ENCODE measurements at places on chromosomes 11 and 22.
A peak's percentile ranks its signal among the peaks of the same experiment; 100 is the strongest.

GRCh38 chr11:77152846-77153245 lies 24.8 kb downstream of the MYO7A start:
- DNase-seq, result no peak

- no peak for DNase-seq
Observed at GRCh38 chr11:629237-629583, 2.2 kb upstream of the SCT start.

- no peak for DNase-seq
Observed at GRCh38 chr22:28938286-28938833, 55.0 kb downstream of the ZNRF3 start.

- DNase-seq, result peak; percentile 49
Observed at GRCh38 chr11:65911682-65912568, 6.9 kb downstream of the C11orf68 start.

- no peak for DNase-seq
Observed at GRCh38 chr11:33323421-33323820, 66.2 kb downstream of the HIPK3 start.

DNA sequence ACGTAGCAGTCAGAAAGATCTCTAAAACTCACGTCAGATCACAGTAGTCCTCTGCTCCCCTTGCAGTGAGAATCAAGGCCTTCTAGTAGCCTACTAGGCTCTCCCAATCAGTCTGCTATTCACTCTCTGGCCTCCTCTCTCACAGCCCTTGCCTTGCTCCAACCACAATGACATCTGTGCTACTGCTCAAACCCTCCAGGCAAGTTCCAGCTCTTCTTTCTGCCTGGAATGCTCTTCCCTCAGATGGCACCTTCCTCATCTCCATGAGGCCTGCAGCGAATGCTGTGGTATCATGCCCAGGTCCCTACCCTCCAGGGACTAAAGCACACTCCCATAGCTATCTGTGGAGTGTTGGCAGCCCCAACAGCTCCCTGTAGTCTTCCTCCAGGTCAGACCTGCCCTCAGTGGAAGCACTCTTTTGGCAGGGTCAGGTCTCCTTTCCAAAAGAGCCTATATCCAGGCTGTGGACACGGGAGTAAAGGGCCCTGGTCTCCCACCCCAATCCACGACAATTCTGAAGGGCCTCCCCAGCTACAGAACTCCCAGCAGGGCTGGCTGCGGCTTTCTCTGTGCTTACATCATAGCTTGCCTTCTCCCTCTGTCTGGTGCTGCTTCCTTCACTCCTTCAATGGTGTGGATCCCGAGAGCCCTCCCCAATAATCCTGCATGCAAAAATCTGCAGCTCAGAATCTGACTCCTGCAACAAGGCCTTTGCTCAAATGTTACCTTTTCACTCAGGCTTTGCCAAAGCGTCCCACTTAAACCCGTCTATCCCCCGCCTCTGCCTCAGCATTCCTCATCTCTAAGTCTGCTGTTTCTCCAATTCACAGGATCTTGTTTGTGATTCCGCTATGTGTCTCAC lies 8.9 kb downstream of the HIRA start:
- DNase-seq, result no peak

GRCh38 chr22:48088251-48088650 lies 1325.8 kb downstream of the TBC1D22A start:
- DNase-seq, result no peak

DNA sequence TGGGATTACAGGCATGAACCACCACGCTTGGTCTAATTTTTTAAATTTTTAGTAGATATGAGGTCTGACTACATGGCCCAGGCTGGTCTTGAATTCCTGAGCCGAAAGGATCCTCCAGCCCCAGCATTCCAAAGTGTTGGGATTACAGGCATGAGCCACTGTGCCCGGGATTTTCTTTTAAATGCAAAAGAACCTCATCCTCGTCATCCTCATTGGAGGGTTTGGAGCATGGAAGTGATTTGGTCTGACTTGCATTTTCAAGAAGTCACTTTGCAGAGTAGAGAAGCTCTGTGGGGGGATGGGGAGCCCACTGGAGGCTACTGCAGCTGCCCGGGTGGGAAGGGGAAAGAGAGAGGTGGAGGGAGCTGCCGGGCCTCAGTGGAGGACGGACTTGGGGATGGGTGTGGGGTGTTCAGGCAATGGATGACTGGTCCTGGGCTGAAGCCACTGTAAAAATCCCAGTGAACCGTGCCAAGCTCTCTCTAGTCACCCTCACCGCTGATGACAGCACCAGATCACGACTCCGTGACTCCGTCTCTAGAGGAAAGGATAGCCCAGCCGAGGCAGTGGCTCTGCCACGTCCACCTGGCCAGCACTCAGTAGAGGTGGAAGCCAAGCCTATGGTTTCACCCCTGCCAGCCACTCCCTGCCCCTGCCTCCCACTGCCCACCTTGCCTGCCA lies 32.8 kb upstream of the SLC22A12 start:
- DNase-seq, result no peak

- DNase-seq, result no peak
Observed at GRCh38 chr11:59766542-59767224, 11.5 kb downstream of the STX3 start.

- no peak for DNase-seq
Observed at GRCh38 chr11:126246636-126247035, 22.1 kb downstream of the SRPRA start.

DNA sequence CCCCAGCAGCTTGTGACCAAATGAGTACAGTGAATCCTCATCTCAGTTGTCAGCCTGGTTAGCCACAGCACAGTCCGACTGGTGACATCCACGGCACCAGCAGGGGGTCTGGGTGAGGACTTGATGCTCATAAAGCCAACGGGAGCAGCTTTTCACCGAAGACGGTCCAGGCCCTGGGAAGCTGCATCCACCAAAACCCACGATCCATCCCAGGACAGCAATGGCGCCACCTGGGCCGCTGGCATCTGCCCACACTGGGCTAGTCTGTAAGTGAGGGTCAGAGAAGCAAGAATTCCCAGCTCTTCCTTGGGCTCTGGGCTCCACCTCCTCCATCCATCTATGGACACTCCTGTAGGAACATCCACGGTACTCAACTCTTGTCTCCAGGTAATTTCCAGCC lies 25.1 kb upstream of the FXYD6 start:
- DNase-seq, result no peak

DNA sequence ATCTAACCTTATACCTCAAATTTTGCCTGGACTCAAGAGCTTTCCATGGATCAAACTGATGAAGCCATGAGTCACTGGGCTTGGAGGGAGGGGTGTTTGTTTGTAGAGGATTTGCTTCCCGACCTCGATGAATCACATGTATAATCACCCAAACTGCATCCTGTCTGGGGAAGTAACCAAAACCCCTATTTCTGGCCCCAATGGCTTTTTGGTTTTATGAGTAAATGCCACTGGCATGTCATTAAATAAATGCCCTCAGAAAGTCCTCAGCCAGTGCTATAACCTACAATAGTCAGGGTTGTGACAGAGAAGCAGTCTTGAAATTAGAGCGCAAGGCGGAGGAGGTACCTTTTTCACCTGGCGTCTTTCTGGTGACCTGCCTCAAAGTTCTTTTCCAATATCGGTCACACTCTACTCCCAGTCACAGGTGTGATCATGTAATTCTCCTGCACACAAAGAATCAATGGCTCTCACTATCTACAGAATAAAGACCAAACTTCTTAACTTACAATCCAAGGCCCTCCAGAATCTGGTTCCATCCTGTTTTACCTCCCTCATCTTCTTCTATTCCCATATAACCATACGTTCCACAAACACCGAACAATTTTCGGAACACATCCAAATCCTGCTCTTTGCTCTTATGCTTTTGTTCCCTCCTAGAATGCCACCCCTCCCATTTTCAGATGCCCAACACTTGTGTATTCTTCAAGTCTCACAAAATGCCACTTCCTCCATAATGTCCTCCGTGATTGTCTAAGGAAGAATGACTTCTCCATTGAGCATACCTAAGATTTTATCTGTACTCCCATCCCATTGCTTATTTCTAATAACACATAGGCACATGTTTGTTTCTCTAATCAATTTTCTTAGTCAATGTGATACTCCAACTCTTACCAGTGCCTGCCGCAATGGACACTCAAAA lies 81.3 kb upstream of the BLID start:
- DNase-seq, result no peak

DNA sequence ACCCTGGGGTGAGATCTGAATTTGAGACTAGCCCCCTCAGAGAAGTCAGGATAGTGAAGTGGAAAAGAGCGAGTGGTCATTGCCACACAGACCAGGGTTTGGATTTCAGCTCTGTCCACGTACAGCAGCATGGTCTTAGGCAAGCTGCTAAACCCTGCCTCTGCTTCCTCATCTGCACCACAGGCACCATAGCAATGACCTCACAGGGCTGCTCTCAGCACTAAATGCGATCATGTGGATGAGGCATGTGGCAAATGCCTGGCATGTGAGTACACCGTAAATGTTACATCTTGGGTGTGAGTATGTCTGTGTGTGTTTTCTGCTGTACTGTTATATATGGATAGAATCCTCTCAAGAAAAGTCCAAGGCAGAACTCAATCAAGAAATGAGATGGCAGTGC lies 15.8 kb downstream of the NAV2 start:
- no peak for DNase-seq

DNA sequence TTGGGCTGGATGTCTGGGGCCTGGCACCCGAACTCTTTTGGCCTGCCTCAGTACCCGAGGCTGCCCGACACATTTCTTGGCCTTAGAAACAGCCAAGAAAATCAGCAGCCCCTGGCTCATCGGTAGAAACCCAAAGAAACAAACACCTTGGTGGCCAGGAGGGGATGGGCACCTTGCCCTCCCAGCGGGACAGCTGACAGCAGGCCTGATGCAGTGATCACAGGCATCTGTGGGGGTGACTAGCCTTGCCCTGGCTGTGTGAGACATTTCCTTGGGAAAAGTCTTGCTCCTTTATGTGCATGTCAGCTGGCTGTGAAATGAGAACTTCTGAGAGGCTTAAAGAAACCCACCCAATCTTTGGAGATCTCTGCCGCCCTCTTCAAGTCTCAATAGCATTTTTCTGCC lies 60.9 kb downstream of the SMIM38 start:
- DNase-seq, result no peak

GRCh38 chr11:67163006-67163405 lies 43.9 kb downstream of the KDM2A start:
- DNase-seq, result no peak

- no peak for DNase-seq
Observed at GRCh38 chr11:131246663-131247062, 123.8 kb upstream of the NTM start.

GRCh38 chr11:36703055-36703404 lies 105.0 kb upstream of the RAG2 start:
- no peak for DNase-seq

GRCh38 chr11:64770120-64770519 lies 8.2 kb downstream of the SF1 start:
- DNase-seq, result no peak

DNA sequence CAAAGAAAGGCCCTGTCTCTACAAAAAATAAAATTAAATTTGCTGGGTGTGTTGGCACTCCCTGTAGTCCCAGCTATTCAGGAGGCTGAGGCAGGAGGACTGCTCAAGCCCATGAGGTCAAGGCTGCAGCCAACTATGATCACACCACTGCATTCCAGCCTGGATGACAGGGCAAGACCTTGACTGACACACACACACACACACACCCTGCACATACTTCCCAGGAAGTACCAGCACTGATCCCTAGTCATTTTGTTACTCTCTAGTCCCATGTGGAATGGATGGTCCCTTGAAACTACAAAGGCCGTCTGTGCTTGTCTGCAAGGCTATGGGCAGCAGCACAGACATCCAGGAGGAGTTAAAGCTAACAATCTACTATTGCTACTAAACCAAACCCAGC lies 59.7 kb upstream of the CYP2D6 start:
- no peak for DNase-seq

GRCh38 chr22:26904483-26904882 lies 247.1 kb downstream of the MIAT start:
- no peak for DNase-seq

DNA sequence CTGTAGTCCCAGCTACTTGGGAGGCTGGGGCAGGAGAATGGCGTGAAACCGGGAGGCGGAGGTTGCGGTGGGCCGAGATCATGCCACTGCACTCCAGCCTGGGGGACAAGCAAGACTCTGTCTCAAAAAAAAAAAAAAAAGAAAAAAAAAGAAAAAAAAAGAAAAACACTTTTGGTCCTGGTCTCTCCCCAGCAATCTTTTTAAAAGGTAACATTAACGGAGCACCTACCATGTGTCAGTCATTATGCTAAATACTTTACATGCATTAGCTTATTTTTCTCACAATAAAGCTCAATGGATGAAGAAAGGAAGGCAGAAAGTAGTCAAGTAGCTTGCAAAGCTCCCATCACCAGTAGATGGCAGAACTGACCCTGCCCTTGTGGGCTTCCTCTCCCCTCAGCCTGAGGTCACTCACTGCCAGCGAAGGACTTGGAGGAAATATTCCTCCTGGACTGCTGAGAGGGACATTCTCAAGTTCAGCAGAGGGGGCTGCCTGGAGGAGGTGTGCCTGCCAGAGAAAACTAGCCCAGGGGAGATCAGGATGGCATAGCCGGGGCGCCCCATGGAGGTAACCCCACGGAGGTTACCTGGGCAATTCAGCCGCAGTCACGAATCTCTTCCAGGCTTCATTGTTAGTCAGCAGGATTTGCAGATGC lies 15.5 kb downstream of the APOL3 start:
- DNase-seq, result peak; percentile 73

DNA sequence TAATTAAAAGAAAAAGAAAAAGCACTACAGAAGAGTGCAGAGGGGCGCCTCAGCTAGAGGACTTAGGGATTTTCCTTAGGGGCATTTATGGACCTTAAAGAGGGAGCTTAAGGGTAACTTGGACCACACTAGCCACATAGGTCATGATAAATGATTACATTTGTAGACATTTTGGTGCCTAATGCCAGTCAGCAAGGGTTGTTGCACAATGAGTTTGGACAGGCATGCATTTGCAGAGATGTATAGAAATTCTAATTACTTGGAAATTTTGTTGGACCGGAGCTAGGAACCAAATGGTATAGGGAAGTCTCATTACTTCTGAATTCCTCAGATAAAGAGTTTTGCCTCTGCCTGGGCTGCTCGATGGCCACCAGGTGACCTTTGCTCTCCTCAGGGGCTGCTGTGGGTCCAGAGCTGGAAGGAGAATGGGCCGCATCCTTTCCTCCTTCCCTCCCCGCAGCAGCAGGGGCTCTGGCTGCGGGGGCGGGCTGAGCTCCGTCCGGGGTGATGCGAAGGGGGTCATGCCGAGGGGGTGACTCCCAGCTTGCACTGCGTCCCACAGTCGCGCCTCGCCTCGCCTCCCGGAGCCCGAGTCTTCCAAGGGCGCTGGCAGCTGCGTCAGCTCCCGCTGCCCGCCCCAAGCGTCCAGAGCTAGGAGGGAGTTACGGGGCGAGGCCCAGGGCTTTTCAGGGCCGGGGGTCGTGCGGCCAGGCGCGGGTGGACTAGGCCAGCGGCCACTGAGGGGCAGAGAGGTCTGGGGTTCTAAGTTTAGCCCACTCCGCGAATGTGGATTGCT lies 20.3 kb upstream of the MALAT1 start:
- DNase-seq, result no peak
